ENCODE measurements at places on chromosomes 3 and 15. TPM values are rescaled to one million over a fixed set of nuclear protein-coding genes. Genes with fewer than 3 reads are reported as not detected.

Gene GXYLT2
- polyA plus RNA-seq, result 16.9 TPM

Gene PRSS50
- 0.88 TPM for polyA plus RNA-seq

Gene GP9
- polyA plus RNA-seq, result 1.8 TPM

Gene ARID3B
- polyA plus RNA-seq, result 11.3 TPM

Gene CRYBG3
- 35.5 TPM for polyA plus RNA-seq

Gene CALML4
- polyA plus RNA-seq, result 12.8 TPM

Gene C3orf80
- polyA plus RNA-seq, result 8.5 TPM

All from right lung (tissue), 10 donors.